Skeletal muscle cell (primary cell): ENCODE measurements at places on chromosomes 12 and 14.
A peak's percentile ranks its signal among the peaks of the same experiment; 100 is the strongest.

- DNase-seq, result no peak
Measured at GRCh38 chr14:98912655-98913054, 359.3 kb downstream of the BCL11B start.

GRCh38 chr14:39432179-39432618 lies at the start of gene FBXO33:
Gene FBXO33 (minus strand): TSS chr14:39432433. CDS start chr14:39432162, 271 bp downstream.
- DNase-seq, result peak; percentile 90

DNA sequence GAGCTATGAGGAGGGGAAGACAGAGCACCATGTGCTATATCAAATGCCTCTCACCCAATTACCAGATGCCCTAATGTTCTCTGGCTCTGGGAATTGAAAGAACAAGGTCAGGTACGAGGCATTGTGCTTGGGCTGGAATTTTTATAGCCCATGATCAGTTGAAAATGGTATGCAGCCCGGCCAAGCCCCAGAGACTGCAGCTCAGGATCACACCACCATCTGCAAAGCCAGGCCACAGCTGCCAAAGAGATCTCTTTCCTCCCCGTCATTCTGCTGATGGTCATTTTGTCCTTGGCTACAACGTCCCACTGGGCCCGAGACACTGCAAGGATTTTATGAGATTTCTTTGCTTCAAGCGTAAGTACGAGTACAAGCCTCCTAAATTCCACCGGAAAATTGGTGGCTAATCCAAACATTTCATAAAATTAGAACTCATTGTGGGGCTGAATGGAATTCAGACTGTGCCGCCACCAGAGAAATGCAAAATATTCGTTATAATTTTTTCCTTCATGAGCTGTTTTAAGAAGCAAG lies 15.1 kb downstream of the NUAK1 start:
- peak; percentile 83 for DNase-seq

DNA sequence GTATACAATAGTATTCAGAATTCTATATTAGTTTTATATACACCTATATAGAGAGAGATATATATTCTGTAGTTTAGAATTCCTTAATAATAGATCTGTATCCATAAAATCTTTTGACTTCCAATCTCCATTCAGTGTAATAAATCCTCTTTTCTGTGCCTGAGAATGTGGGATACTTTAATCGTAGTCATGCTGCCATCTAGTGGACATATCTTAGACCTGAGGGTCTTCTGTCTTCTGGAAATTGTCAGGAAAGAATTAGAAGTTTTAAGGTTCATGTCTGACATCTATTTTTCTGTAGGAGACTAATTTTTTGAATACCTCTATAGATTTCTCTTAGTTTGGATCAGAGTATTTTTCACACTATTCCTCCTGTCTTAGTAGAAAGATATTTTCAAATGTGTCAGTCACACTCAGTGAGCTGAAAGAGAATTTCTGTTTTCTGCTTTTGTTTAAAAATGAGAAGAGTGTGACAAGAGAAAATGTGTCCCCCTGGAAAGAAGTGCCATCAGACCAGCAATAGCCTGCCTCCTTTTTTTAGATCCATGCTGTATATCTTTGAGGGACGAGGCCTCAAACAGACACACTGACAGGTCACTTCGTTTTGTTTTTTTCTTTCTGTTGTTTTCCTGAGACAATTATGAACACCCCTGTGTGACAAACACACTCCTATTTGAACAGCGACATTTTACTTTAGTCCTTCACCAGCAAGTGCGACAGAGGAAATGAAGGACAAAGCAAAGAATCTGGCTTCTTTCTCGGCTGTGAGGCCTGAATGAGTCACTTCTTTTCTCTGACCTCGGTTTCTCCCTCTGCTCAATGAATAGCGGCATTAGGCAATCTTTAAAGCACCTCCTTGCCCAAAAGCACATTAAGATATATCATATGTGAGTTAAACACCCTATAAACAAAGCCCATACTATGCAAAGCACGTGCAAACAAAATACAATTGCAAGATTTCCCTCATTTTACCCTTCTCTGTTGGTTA lies 96.3 kb downstream of the GALC start:
- DNase-seq, result peak; percentile 10

- DNase-seq, result no peak
Measured at GRCh38 chr14:87175175-87175574, 817.8 kb downstream of the GALC start.

DNA sequence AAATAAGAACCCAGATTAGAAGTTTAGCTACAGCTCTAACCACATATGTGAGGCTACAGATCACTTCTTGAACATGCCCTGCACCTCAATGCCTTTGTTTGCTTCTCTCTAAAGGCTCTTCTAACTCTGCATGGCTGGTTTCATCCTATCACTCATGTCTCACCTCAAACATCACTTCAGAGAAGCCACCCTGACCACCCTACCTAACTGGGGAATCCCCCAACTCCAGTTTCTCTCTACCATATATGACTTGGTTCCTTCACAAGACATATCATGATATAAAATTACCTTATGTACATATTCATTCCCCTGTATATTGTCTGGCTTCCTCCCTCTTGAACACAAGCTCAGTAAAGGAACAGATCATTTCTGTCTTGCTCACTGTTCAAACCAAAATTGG lies 250.2 kb upstream of the GRIP1 start:
- DNase-seq, result no peak

- no peak for DNase-seq
Measured at GRCh38 chr12:24127919-24128721, 178.7 kb upstream of the SOX5 start.
